CD4-positive, alpha-beta memory T cell (primary cell): ENCODE measurements at places on chromosomes 7 and 10. TPM values are rescaled to one million over a fixed set of nuclear protein-coding genes. Genes with fewer than 3 reads are reported as not detected.

GRCh38 chr10:113712755-113713639 lies 33.3 kb downstream of the CASP7 start:
- no peak for DNase-seq

GRCh38 chr7:130935564-130936157 lies 201.7 kb upstream of the KLF14 start:
- DNase-seq, result no peak

DNA sequence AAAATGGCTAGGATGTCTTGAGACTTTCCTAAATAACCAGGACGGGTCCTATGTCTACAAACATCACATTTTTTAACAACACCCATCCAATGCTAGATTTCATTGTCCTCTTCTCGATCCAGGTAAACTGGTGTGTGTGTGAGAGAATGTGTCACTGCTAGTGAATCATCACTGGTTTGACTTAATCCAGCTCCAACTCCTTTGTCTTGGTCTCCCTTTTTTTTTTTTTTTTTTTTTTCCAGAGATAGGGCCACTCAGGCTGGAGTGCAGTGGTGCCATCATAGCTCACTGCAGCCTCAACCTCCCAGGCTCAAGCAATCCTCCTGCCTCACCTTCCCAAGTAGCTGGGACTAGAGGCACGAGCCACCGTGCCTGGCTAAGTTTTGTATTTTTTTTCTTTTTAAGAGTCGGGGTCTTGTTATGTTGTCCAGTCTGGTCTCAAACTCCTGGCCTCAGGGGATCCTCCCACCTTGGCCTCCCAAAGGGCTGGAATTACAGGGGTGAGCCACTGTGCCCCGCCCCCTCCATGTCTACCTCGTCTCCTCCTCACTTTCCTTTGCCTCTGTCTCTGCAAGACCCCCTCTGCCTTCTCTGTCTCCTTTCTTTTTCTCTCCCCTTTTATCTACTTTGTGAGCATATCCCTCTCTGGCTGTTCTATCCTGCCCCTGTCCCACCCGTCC lies 2.2 kb upstream of the UFSP1 start:
- DNase-seq, result no peak

DNA sequence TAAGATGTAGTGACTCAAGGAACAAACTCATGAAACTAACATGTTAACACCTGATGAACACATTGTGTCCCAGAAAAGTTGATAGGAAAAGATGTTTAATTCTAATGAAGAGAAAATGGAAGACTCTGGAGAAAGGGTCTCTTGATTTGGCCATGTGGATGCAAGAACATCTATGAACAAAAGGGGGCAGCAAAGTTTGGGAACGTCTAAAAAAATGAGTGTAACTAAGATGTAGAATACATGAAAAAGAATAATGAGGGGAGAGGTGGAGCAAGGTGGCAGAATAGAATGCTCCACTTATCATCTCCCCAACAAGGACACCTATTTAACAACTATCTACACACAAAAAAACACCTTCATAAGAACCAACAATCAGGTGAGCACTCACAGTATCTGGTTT lies 805.1 kb downstream of the TNS3 start:
- DNase-seq, result no peak

GRCh38 chr7:138903186-138903820 lies 77.9 kb downstream of the KIAA1549 start:
- peak; percentile 86 for DNase-seq

DNA sequence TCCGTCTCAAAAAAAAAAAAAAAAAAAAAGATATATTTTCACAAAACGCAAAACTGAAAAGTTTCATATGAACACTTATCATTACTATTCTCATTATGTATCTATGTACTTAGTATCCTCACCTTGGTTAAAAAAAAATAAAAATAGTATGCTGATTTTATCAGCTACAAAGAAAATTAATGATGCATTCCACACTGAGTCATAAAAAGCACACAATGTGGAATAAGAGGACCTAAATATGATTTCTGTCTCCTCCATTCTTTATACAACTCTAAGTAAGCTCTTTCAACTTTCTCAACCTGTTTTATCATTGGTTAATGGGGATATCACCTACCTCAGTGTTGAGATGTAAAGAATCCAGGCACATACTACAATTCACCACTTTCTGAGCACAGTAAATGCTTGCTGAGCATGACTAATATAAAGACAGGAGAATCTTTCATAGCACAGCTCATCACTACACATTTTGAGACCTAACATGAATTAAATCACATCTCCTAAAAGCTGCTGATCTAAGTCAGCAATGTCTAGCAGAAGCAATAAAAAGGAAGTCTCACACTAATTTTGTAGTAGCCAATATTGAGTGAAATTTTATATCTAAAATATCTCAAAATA lies 2.7 kb downstream of the SNX13 start:
- no peak for DNase-seq

DNA sequence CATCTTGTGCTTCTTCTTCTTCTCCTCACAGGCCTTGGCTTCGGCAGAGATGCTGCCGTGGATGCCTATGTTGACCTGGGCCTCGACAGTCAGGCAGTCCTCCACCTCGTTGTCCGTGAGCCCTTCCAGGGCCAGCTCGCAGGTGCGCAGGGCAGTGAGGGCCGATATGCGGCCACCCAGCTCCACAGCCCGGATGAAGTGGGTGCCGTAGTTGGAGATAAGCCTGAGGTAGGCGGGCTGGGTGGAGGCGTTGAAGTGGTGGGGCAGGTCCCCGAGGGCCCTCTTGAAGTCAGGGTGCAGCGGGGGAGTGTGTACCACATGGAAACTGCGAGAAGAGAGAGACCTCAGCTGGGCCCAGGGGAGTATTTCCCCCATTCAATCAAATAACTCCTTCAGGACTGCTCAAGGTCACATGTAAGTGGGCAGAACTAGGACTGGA lies 3.7 kb downstream of the PRF1 start:
- no peak for DNase-seq

DNA sequence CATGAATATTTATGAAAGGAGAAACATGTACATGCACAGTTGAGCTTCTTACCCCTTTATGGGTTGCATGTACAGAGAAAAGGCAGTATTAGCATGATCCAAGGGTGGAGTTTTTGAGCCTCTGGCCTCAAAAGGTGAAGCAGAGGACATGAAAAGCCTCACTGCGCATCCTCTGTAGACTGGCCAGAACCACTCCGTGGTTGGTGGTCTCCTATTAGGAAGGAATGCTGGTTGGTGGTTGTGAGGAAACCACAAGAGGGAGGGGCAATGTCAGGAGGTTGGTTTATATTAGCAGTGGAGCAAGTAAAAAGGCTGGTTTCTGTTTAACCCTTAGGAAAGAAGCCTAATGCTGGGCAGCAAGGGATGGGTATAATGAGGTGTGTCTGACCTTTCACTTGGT lies 37.5 kb downstream of the AHCYL2 start:
- no peak for DNase-seq

GRCh38 chr7:149872419-149873073 lies 1.2 kb upstream of the ATP6V0E2 start:
- DNase-seq, result no peak

Gene CALHM3
- not detected for total RNA-seq

Gene CNTNAP2
- 0.20 TPM for total RNA-seq

Gene PTF1A
- not detected for total RNA-seq

Gene PRF1
- 18.0 TPM for total RNA-seq

Gene ANKRD61
- total RNA-seq, result not detected
